ENCODE measurements at places on chromosomes 1 and 21.
A peak's percentile ranks its signal among the peaks of the same experiment; 100 is the strongest.

DNA sequence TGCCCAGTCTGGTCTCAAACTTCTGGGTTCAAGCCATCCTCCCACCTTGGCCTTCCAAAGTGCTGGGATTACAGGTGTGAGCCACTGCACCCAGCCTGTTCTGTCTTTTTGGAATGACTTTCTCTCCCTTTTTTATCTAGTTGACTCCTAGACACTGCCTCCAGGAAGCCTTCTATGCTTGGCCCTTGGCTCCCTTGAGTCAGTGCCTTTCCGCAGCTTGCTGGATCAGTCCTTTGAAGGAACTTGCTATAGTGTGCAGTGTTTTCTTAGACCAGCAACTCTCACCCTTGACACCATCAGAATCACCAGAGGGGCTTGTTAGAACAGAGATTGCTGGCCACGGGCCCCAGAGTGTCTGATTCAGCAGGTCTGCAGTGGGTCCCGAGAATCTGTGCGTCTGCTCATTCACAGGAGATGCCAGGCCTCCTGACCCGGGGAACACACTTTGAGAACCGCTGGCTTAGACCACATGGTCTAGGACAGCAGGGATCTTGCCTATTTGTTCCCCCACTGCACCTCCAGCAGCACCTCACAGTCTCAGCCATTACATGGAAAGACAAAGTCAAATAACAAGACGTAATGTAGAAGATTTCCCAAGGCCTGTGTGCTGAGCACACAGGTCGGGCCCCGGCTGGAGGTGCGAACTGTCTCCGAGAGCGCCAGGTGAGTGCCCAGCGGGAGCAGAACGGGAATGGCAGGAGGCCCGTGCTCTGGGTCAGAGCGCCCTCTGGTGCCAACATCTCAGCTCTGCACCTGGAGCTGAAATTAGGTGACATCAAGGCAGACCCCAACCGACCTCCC is 27.4 kb upstream of the CTPS1 start:
- DNase-seq, result peak; percentile 14

DNA sequence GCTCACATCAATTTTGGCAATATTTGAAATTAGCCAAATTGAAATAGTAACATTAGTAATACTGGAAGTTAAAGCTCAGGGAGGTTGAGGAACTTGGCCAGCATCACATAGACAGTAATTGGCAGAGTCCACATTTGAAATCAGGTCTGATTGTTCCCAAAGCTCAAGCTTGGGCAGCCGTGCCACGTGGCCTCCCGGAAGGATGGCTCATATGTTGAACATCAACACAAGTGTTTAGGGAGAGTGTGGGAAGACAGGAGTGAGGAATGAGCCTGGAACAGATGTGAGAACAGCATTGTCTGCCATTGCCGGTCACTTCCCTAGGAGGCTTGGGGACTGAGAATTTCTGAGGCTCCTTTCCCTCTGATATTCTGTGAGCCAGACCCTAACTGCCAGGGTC is 40.2 kb upstream of the RBM15 start:
- no peak for DNase-seq

- DNase-seq, result no peak
These were observed 158.8 kb upstream of the SGIP1 start for GRCh38 chr1:66375125-66375524.

- DNase-seq, result no peak
These were observed 57.6 kb upstream of the FMO3 start for GRCh38 chr1:171032822-171033702.

DNA sequence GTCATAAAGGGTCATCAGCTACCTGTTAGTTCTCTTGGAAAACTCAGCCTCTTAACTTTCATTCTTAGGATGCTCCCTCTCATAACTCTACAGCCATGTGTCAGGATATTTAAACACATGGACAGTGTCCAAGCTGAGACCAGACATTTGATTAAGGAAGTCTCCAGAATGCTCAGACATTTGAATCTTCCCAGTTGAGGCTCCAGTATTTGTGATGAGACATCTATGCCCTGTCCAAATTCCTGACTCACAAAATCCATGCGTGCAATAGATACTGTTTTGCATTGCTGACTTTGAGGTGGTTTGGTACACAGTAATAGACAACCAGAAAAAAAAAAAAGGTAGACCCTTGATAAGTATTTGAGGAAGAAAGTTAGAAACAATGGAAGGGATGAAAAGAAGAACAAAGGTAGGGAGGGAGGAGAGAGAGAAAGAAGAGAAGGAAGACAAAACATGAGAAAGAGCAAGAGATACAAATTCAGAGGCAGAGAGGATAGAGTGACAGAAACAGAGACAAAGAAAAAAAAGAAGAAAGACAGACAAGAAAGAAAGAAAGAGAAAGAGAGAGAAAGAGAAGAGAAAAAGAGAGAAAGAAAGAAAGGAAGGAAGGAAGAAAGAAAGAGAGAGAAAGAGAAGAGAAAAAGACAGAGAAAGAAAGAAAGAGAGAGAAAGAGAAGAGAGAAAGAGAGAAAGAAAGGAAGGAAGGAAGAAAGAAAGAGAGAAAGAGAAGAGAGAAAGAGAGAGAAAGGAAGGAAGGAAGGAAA is 275.5 kb upstream of the PRMT6 start:
- no peak for DNase-seq

DNA sequence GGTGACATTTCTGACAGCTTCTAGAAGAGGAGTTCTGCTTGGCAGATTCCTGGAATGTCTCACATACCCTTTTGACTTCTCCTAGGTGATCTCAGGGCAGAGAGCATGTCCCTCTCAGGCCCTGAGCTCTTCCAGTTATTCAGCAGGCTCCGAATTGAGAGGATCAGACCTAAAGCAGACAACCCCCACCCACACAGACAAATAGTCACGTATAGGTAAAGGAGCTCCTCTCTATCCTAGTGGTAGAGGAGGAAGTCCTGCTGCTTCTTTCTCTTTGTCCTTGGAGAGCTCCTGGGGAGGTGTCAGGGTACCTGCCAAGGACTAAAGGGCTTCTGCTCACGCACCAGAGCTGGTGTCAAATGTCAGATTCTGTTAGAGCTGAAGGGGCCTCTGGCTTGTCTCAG is 128.1 kb downstream of the IER5 start:
- no peak for DNase-seq
